ENCODE measurements at places on chromosomes 12 and 14. TPM values are rescaled to one million over a fixed set of nuclear protein-coding genes. Genes with fewer than 3 reads are reported as not detected.
A peak's percentile ranks its signal among the peaks of the same experiment; 100 is the strongest.

DNA sequence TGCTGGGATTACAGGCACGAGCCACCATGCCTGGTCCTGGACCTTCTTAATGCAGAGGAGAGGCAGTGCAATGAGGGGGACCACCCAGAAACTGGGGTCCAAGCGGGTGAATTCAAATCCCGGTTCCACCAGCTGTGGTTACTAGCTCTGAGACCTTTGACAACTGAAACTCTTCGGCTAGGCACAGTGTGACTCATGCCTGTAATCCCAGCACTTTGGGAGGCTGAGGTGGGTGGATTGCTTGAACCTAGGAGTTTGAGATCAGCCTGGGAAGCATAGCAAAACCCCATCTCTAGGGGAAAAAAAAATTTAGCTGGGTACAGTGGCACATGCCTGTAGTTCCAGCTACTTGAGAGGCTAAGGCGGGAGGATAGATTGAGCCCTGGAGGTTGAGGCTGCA is 5.0 kb upstream of the CD4 start:
- H3K4me3 ChIP-seq, result no peak overlapping the region
- no peaks in the 10 kb centered on the region for H3K27me3 ChIP-seq
- no peak overlapping the region for H3K27ac ChIP-seq
- H3K36me3 ChIP-seq, result no peaks in the 10 kb centered on the region
- peaks cover 68% of the 10 kb centered on the region for H3K4me1 ChIP-seq
- no peak for DNase-seq

DNA sequence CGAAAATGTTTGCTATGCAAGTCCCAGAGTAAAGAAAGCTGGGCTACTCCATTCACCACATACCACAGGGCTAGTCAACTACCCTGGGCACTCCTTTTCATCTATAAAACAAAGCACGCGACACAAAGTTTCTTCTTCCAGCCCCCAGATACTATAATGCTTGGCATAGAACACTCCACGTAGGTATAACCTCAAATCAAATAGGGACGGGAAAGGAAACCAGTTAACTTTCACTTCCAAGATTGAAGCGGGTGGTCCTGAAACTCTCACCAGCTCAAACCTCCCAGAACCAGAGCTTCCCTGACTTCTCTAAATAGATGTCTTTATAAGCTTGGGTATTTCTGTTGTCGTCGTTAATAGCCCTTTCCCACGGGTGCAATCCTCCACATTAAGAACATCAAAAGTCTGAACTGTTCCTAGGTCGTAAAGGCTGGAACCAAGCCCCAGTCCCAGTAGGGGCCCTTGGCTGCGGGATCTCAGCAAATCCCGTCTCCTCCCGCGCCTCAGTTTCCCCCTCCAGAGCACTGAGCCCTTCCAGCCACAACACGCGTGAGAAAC is 647 bp downstream of the LGMN start:
- no peak for DNase-seq
- no peak overlapping the region for H3K27ac ChIP-seq
- H3K4me1 ChIP-seq, result peaks cover 4% of the 10 kb centered on the region
- no peaks in the 10 kb centered on the region for H3K36me3 ChIP-seq
- peak overlapping the region; percentile 75 for H3K4me3 ChIP-seq

DNA sequence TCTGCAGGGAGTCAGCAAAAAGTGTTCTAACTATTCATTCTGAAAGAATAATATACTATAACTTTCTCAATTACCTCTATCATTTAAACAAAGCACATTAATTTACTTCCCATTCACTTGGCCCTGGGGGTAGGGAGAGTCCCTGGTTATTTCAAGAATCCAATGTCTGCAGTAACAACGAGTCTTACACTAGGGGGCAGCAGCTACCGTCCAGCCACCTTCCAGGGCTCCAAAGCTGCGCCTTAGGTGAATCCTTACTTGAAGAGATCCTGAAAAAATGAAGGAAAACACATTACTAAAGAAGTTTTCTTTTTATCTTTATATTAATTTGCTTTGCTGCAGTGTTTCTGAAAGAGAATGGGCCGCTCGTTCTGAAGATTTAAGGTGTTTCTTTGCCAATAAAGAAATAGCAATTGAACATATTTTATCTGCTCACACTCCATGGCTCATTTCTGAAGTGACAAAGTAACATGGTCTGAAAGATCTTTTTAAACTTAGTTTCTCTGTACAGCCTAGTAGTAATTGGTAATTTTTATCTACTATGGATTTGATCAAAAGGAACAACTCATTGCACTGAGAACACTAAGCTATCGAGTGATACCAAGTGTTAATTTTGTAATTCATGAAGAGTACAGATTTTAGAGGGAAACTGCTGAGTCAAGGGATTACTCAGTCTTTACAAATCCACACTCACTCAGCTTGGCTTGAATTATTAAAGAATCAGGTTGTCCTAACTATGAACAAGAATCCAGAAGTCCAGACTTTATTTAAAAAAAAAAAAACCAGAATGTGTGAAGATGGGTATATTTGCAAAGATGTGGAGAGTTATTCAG is 27.6 kb downstream of the BHLHE41 start:
- no peak overlapping the region for H3K27ac ChIP-seq
- no peaks in the 10 kb centered on the region for H3K4me1 ChIP-seq
- no peaks in the 10 kb centered on the region for H3K36me3 ChIP-seq
- DNase-seq, result peak; percentile 54
- H3K27me3 ChIP-seq, result peaks cover 17% of the 10 kb centered on the region
- no peak overlapping the region for H3K4me3 ChIP-seq

GRCh38 chr12:75876832-75877762 is 154.5 kb downstream of the PHLDA1 start:
- no peak overlapping the region for H3K4me3 ChIP-seq
- H3K27me3 ChIP-seq, result no peaks in the 10 kb centered on the region
- no peak overlapping the region for H3K27ac ChIP-seq
- no peaks in the 10 kb centered on the region for H3K4me1 ChIP-seq

DNA sequence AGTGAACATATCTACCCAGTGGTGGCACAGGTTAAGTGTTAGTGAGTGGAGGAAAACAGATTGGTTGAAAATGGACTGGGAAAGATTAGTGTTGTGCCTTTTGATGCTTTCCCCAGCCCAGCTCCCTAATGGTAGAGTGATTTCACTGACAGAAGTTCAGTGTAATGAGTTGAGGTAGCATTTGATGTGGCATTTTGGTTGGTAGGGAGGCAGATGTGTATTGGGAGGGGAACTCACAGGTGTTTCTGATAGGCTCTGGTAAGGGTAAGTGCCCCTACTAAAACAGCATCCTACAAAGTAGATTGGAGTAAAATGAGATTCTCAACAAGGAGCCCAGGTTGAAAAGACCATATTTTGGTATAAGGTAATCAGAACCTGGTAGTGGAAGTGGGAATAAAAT is 4.2 kb downstream of the TBK1 start:
- no peak overlapping the region for H3K4me3 ChIP-seq
- H3K36me3 ChIP-seq, result no peaks in the 10 kb centered on the region
- no peaks in the 10 kb centered on the region for H3K27me3 ChIP-seq
- peak overlapping the region; percentile 27 for H3K27ac ChIP-seq
- DNase-seq, result no peak
- H3K4me1 ChIP-seq, result peaks cover 47% of the 10 kb centered on the region

The CISTR gene
- total RNA-seq, result not detected

GRCh38 chr12:44812062-44812461 is 64.1 kb downstream of the NELL2 start:
- no peak overlapping the region for H3K4me3 ChIP-seq
- DNase-seq, result peak; percentile 61
- H3K4me1 ChIP-seq, result peaks cover 19% of the 10 kb centered on the region
- H3K27ac ChIP-seq, result no peak overlapping the region
- no peaks in the 10 kb centered on the region for H3K36me3 ChIP-seq

The LBHD2 gene
- total RNA-seq, result not detected

The SPTB gene
- total RNA-seq, result 0.18 TPM

GRCh38 chr12:65881965-65882413 is 57.7 kb downstream of the HMGA2 start:
- no peaks in the 10 kb centered on the region for H3K4me1 ChIP-seq
- peaks cover 3% of the 10 kb centered on the region for H3K27me3 ChIP-seq
- DNase-seq, result no peak
- no peaks in the 10 kb centered on the region for H3K36me3 ChIP-seq
- H3K4me3 ChIP-seq, result no peak overlapping the region
- H3K27ac ChIP-seq, result no peak overlapping the region

DNA sequence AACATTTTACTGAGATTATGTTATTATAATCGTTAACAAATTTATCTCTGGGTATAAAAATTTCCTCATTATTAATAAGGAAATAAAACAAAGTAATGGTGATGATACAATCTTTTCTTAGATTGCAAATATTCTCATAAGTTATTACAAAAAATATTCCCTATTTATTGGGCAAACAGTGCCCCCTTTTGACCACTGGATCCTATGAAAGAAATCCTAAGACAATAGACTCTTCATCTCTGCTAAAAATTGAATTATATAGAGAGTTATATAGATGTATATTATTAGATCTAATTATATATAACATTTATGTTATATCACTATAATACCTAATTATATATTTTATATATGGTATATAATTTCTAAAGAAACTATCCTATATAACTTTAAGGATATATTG is 94.2 kb upstream of the FGD4 start:
- H3K36me3 ChIP-seq, result no peaks in the 10 kb centered on the region
- no peak overlapping the region for H3K4me3 ChIP-seq
- no peaks in the 10 kb centered on the region for H3K4me1 ChIP-seq
- no peak overlapping the region for H3K27ac ChIP-seq
- DNase-seq, result no peak

The CLEC6A gene
- total RNA-seq, result not detected

The CCT2 gene
- 415 TPM for total RNA-seq

DNA sequence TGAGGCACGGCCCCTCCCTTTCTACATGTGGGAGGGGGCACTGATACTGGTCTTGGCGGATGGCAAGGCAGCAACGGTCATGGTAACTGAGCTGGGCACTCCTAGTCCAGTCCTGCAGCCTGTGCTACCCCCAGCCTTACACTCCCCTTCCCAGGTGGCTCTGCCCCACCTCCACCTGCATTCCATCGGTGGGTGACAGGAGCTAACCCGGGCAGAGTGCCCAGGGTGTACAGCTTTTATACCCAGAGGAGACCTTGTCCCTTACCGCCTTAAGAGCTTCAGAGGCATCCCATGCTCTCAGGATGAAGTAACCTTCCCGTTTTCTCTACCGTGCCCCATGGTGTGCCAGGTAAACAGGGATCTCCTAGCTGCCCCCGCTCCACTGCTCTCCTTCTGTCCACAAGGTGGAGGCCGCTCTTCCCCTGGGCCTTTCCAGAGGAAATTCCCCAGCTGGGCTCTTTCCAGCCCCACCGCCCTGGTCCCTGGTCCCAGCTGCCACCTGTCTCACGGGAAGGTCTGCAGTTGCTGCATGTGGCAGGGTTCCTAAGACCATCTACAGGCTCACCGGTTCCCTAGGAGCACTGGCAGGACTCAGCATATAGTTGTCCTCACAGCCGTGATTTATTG is 20.5 kb downstream of the BRI3BP start:
- H3K36me3 ChIP-seq, result no peaks in the 10 kb centered on the region
- no peaks in the 10 kb centered on the region for H3K4me1 ChIP-seq
- no peak overlapping the region for H3K4me3 ChIP-seq
- H3K27me3 ChIP-seq, result no peaks in the 10 kb centered on the region

DNA sequence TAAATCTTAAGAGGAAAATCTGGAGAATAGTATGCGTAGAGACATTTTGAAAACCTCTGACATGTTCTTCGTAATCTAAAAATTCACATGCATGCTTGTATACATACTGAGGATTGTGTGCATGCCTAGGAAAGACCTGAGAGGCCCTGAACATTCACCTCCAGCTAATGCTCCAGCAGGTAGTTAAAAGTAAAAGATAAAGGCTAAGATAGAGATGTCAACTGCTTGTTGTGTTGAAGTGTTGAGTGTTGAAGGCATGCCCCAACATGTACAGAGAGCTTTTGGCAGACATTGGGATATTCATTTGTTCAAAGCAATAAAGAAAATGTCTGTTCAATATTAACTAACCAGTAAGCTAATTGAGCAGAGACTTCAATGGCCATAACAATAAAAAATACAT is 118.6 kb upstream of the SYT1 start:
- DNase-seq, result no peak
- no peak overlapping the region for H3K27ac ChIP-seq
- no peaks in the 10 kb centered on the region for H3K27me3 ChIP-seq
- no peaks in the 10 kb centered on the region for H3K4me1 ChIP-seq
- no peak overlapping the region for H3K4me3 ChIP-seq

The MGAT4C gene
- total RNA-seq, result not detected

- H3K27ac ChIP-seq, result no peak overlapping the region
- DNase-seq, result no peak
- no peaks in the 10 kb centered on the region for H3K36me3 ChIP-seq
Measured at GRCh38 chr14:88618476-88618875, 55.6 kb downstream of the ZC3H14 start.

- H3K36me3 ChIP-seq, result no peaks in the 10 kb centered on the region
- H3K4me3 ChIP-seq, result no peak overlapping the region
- DNase-seq, result no peak
- H3K27me3 ChIP-seq, result peaks cover 6% of the 10 kb centered on the region
- H3K27ac ChIP-seq, result no peak overlapping the region
Measured at GRCh38 chr12:48016373-48017020, 12.2 kb upstream of the COL2A1 start.

- H3K4me3 ChIP-seq, result no peak overlapping the region
- no peak overlapping the region for H3K27ac ChIP-seq
- DNase-seq, result no peak
- H3K36me3 ChIP-seq, result no peaks in the 10 kb centered on the region
- peaks cover 26% of the 10 kb centered on the region for H3K4me1 ChIP-seq
- H3K27me3 ChIP-seq, result no peaks in the 10 kb centered on the region
Measured at GRCh38 chr14:67516676-67517075, 16.4 kb upstream of the PLEKHH1 start.

The KRT1 gene
- total RNA-seq, result not detected

DNA sequence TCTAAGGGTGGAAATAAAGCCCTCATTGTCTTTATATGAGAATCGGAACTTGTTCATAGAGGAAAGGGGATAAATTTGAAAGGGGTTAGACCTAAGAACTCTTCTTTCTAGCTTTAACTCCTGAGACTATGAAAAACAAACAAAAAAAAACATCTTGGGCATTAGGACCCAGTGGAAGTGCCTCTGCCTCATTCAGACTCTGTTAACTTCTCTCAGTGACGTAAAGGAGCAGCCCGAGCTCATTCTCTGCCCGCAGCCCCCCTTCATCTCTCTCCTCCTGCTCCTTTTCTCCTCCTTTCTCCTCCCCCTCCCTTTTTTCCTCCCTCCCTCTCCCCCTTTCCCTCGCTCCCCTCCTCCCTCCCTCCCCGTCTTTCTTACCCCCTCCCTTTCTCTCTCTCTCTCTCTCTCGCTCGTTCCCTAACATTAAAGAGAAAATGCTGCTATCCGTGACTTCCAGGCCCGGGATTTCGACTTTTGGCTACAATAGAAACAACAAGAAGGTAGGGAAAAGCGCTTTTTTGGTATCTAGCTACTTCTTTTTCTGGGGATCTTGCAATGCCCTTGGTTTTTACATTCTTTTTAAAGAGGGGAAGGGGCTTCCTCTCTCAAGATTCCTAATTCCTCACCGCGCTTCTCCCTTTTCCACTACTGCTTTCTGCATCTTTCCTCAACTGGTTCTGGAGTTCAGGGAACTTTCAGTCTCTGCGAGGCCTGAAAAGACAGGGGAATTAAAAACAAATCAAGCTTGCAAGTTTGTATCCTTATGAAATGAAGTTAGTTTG is at the start of gene RBMS2:
Gene RBMS2 (plus strand): TSS at position 231 of the 782 bp plus-strand sequence. CDS start 204 bp downstream, at position 435.
- H3K27me3 ChIP-seq, result no peaks in the 10 kb centered on the region
- DNase-seq, result peak; percentile 68
- H3K27ac ChIP-seq, result peak within 1 kb of the TSS; percentile 32

Measured in CD8-positive, alpha-beta memory T cell (primary cell).